Activated CD4-positive, alpha-beta T cell treated with anti-CD3 and anti-CD28 coated beads, Interleukin-2, amount 10 ng/mL, durations not matched to agents 24 days and 14 days (primary cell): ENCODE measurements at places on chromosomes 7 and 10. TPM values are rescaled to one million over a fixed set of nuclear protein-coding genes. Genes with fewer than 3 reads are reported as not detected.

DNA sequence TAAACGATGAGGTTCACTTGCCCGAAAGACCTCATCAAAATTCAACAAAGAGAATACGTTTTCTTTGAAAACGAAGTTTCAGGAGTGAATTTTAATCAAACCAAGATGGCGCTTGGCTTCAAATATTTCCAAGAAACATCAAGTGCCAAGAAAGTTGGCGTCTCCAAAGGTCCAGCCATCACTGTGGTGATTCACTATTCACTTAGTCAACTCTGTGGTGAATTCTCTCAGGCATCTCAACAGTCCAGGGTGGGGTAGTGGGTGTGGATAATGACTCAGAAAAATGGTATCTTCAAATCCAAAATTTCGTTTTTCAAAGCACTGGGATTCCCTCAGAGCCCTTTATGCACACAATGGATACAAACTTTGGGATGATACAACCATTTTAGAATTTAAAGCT is 133.1 kb downstream of the SVIL start:
- H3K27me3 ChIP-seq: no peaks in the 10 kb centered on the region
- H3K4me3 ChIP-seq: no peak overlapping the region
- H3K36me3 ChIP-seq: no peaks in the 10 kb centered on the region
- no peak for DNase-seq

- H3K36me3 ChIP-seq: no peaks in the 10 kb centered on the region
- H3K27me3 ChIP-seq: no peaks in the 10 kb centered on the region
- no peak for DNase-seq
- no peak overlapping the region for H3K27ac ChIP-seq
Observed at GRCh38 chr10:19966751-19967150, 150.5 kb downstream of the PLXDC2 start.

DNA sequence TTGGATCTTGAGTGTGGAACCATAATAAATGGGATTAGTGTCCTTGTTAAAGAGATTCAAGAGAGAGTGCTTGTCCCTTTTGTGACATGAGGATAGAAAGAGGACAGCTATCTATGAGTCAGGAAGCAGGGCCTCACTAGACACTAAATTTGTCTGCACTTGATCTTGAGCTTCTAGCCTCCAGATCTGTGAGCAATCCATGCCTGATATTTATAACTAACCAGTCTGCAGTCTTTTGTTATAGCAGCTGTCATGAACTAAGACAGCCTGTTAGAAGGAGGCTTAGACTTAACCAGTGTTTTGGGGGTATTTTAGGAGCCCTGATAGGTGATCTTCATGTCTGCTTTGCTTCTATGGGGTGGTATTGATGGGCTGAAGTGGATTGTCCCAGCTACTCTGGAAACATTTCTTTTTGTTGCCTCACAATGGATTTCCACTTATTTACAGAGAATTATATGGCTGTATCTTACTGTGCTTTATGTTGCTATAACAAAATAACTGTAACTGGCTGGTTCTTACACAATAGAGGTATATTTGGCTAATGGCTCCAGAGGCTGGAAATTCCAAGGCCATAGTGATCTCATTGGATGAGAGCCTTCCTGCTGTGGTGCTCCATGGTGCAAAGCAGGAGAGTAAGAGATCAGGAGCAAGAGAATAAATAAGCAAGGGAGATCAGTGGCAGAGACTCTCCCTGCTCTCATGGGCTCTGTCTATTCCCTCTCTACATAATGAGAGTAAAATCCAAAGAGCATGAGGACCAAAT is 23.4 kb upstream of the AKR1C3 start:
- H3K27ac ChIP-seq: no peak overlapping the region
- H3K4me1 ChIP-seq: no peaks in the 10 kb centered on the region
- no peak overlapping the region for H3K4me3 ChIP-seq
- H3K36me3 ChIP-seq: no peaks in the 10 kb centered on the region

GRCh38 chr10:128167926-128168520 is 41.8 kb upstream of the MKI67 start:
- H3K27me3 ChIP-seq: peaks cover 43% of the 10 kb centered on the region
- H3K27ac ChIP-seq: no peak overlapping the region
- no peaks in the 10 kb centered on the region for H3K4me1 ChIP-seq
- H3K4me3 ChIP-seq: no peak overlapping the region
- no peak for DNase-seq

DNA sequence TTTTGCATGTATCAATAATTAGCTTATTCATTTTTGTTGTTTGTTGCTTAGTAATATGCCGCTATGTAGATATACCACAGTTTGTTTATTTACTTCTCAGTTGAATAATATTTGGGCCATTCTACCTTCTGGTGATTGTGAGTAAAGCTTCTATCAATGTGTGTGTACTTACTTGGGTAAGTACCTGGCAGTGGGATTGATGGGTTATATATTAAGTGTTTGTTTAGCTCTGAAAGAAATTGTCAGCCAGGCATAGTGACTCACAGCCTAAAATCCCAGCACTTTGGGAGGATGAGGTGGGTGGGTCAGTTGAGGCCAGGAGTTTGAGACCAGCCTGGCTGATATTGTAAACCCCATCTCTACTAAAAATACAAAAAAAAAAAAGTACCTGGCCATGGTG is 975.7 kb upstream of the MBL2 start:
- no peaks in the 10 kb centered on the region for H3K27me3 ChIP-seq
- no peaks in the 10 kb centered on the region for H3K36me3 ChIP-seq
- no peak for DNase-seq
- no peak overlapping the region for H3K4me3 ChIP-seq

The GOLGA7B gene
- 0.33 and 0.37 TPM in 2 replicates for total RNA-seq

DNA sequence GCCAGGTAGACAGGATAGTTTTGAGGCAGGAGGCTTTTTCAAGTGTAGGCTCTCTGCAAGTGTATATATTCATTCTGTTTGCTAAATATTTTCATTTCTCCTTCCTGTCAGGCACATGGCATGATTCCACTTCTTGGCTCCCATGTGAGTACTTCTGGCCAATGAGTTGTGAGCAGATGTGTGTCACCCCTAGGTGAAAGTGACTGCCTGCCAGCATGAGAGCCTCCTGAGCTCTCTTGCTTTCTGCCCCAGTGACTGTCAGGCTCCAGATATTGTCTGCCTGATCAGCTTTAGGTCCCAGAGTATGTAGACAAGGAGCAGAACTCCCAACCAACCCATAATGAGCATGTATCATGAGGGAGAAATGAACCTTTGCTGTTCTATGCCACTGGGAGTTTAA is 257.6 kb upstream of the NPY start:
- no peak overlapping the region for H3K27ac ChIP-seq
- H3K36me3 ChIP-seq: no peaks in the 10 kb centered on the region
- H3K4me3 ChIP-seq: no peak overlapping the region
- H3K27me3 ChIP-seq: no peaks in the 10 kb centered on the region

The FGL2 gene
- 1.7 and 1.8 TPM in 2 replicates for total RNA-seq

The ANKRD7 gene
- not detected in 2 replicates for total RNA-seq

The CPEB3 gene
- total RNA-seq: 2.2 and 2.5 TPM in 2 replicates

DNA sequence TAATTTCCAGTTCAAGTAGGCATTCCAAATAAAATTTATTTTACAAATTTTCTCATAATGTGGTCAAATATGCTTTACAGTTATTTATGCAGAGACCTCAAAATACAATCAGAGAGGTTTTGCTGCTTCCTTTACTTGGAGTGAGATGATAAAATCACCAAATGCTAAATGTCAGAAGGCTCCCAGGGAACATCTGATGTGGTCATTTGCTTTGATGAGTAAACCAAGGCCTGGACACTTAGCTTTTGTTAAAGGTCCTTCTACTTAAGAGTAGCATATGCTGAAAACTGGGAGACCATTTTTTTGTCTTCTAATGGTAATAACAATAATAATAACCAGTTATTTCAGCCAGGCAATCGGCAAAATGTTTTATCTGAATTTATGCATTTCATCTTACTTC is 60.6 kb upstream of the AKR1E2 start:
- no peak for DNase-seq
- no peak overlapping the region for H3K4me3 ChIP-seq
- H3K36me3 ChIP-seq: no peaks in the 10 kb centered on the region
- no peak overlapping the region for H3K27ac ChIP-seq
- peaks cover 31% of the 10 kb centered on the region for H3K27me3 ChIP-seq

GRCh38 chr10:72956001-72956400 is 1.4 kb upstream of the PLA2G12B start:
- H3K27me3 ChIP-seq: peaks cover 15% of the 10 kb centered on the region
- no peaks in the 10 kb centered on the region for H3K36me3 ChIP-seq
- H3K27ac ChIP-seq: no peak overlapping the region
- DNase-seq: no peak
- no peaks in the 10 kb centered on the region for H3K4me1 ChIP-seq
- H3K4me3 ChIP-seq: no peak overlapping the region

- no peak for DNase-seq
- H3K36me3 ChIP-seq: no peaks in the 10 kb centered on the region
- no peak overlapping the region for H3K4me3 ChIP-seq
- peaks cover 7% of the 10 kb centered on the region for H3K4me1 ChIP-seq
- H3K27me3 ChIP-seq: peaks cover 9% of the 10 kb centered on the region
- no peak overlapping the region for H3K27ac ChIP-seq
Observed at GRCh38 chr7:24227603-24228359, 56.2 kb upstream of the NPY start.

The INA gene
- 0.92 and 1.4 TPM in 2 replicates for total RNA-seq

GRCh38 chr10:123974406-123974805 is 82.8 kb upstream of the CPXM2 start:
- DNase-seq: no peak
- no peaks in the 10 kb centered on the region for H3K4me1 ChIP-seq
- peaks cover 63% of the 10 kb centered on the region for H3K27me3 ChIP-seq
- H3K27ac ChIP-seq: no peak overlapping the region
- no peaks in the 10 kb centered on the region for H3K36me3 ChIP-seq

GRCh38 chr7:36546331-36546730 is 156.7 kb downstream of the ANLN start:
- no peaks in the 10 kb centered on the region for H3K4me1 ChIP-seq
- no peaks in the 10 kb centered on the region for H3K27me3 ChIP-seq
- no peak overlapping the region for H3K27ac ChIP-seq
- no peak for DNase-seq

DNA sequence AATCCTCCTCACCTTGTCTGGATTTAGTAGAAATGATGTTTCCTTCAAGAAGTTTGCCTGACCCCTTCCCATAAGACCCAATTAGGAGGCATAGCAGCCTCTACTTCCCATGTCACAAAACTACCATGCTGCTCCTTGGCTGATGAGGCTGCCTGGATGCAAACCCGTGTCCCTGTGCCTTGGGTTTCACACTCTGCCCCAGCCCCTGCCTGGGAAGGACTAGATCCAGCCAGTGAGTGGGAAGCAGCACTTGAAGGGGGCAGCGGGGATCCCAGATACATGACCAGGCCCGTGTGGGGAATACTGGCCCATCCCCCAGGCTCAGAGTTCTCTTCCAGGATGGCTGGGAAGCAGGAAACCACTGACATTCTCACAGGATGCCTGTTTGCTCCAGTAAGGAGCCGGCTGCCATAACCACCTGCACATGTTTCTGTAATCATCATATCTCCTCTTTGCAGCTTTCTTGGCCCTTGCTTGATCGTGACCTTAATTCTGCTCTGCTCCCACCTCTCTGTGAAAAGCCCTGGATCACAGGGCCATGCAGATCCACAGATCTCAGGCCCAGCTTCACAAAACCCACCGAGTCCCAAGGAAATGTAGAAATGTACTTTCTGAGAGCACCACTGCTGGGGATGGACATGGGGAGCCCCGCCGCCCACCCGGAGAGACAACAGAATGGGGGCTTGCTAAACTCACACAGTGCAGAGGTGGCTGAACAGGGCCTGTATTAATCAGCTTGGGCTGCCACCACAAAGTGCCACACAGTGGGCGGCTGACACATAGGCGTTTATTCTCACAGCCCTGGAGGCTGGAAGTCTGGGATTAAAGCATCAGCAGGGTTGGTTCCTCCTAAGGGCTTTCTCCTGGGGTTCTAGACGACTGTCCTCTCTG is 287.8 kb upstream of the IGFBP3 start:
- DNase-seq: no peak
- H3K4me1 ChIP-seq: no peaks in the 10 kb centered on the region
- no peak overlapping the region for H3K4me3 ChIP-seq
- H3K27ac ChIP-seq: no peak overlapping the region
- no peaks in the 10 kb centered on the region for H3K27me3 ChIP-seq
- H3K36me3 ChIP-seq: no peaks in the 10 kb centered on the region

- H3K36me3 ChIP-seq: no peaks in the 10 kb centered on the region
- H3K4me1 ChIP-seq: no peaks in the 10 kb centered on the region
- H3K27ac ChIP-seq: no peak overlapping the region
- no peak overlapping the region for H3K4me3 ChIP-seq
- no peaks in the 10 kb centered on the region for H3K27me3 ChIP-seq
- no peak for DNase-seq
Observed at GRCh38 chr7:48193421-48193820, 22.2 kb downstream of the ABCA13 start.

The GRID1 gene
- total RNA-seq: not detected in 2 replicates

- DNase-seq: no peak
- no peaks in the 10 kb centered on the region for H3K4me1 ChIP-seq
- peaks cover 10% of the 10 kb centered on the region for H3K36me3 ChIP-seq
- no peak overlapping the region for H3K27ac ChIP-seq
Observed at GRCh38 chr7:56040730-56041129, 10.5 kb downstream of the PSPH start.

The DDC gene
- 0.19 and 0.35 TPM in 2 replicates for total RNA-seq

DNA sequence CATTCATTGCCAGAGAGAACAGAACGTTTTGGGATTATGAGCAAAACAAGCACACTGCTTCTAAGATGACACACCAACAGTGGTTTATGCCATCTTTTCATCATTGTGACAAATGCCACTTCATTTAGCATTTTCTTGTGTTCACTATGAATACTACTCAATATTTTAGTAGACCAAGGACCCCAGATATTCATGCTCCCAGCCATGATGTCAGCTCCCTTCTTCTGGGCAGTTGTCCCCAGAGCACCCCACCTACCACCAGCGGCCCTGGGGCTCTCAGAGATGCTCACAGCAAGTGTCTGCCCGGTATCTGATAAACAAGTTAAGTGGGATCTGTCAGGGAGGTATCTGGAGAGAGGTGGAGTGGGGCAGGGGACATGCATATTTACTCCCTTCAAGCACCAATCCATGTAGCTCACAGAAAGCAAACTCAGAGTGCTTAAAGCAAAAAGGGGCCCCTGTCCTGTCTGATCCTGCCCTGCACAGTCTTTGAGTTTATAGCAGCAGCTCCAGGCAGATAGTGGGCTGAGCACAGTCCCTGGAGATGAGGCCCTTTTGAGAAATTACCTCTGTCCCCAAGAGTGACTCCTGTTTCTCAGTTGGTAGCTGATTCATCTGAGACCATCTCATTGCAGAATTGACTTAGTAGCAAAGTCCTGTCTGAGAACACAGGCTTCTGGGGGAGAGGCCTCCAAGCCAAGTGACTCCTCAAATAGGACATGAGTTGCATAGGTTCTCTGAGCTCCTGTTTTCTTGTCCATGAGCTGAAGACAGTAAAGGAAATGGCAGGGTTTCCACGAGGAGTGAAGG is 281.8 kb upstream of the KLF6 start:
- H3K4me1 ChIP-seq: peaks cover 22% of the 10 kb centered on the region
- H3K27ac ChIP-seq: peak overlapping the region; percentile 57
- no peaks in the 10 kb centered on the region for H3K27me3 ChIP-seq

The TRIM50 gene
- total RNA-seq: not detected in 2 replicates
